CD8-positive, alpha-beta T cell (primary cell): ENCODE measurements at places on chromosomes 3 and 15.
A peak's percentile ranks its signal among the peaks of the same experiment; 100 is the strongest.

- DNase-seq, result no peak
These were observed 13.6 kb upstream of the CSK start for GRCh38 chr15:74768099-74768770.

- DNase-seq, result no peak
These were observed 220.2 kb upstream of the LRTM1 start for GRCh38 chr3:55147856-55148720.

DNA sequence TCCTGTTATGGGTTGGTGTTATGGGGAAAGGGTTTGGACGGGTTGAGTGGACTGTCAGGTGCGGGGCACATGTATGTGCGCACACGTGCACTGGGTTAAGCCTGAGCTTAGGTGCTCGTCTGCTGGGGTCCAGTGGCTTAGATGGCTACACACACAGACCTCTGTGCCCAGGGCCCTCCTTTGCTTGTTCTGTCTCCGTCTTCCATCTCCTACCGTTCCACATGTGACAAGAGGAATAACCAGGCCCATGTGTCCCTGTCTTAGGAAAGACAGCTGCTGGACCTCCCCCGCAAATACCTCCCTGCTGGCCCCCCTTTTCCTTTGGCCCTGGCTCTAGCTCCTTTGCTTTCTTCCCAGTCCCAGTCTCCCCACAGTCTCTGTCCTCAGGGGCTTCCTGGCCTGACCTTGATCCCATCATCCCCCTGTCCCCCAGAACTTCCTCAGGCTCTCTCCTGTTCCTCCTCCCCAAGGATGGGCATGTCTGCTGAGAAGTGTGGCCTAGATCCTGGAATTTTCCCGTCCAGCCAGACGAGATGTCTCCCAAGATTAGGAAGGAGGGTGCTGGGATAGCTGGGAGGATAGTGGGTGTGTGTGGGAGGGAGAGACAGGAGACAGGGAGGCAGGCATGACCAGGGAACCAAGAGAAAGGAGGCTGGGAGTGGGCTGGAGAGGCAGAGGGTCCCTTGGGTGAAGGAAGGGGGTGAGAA lies 797 bp upstream of the THPO start:
- no peak for DNase-seq

DNA sequence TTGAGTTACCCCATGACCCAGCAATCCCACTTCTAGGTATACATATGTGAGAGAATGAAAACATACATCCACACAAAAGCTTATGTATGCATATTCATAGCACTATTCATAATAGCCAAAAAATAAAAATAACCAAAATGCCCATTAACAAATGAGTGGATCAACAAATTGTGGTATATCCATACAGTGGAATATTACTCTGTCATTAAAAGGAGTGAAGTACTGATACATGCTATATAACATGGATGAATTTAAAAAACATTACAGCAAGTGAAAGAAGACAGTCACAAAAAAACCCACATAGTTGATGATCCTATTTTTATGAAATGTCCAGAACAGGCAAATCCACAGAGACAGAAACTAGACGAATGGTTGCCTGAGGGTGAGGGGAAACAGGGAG lies 5.2 kb downstream of the C3orf20 start:
- no peak for DNase-seq

GRCh38 chr15:31437686-31438085 lies 111.1 kb downstream of the KLF13 start:
- peak; percentile 45 for DNase-seq

DNA sequence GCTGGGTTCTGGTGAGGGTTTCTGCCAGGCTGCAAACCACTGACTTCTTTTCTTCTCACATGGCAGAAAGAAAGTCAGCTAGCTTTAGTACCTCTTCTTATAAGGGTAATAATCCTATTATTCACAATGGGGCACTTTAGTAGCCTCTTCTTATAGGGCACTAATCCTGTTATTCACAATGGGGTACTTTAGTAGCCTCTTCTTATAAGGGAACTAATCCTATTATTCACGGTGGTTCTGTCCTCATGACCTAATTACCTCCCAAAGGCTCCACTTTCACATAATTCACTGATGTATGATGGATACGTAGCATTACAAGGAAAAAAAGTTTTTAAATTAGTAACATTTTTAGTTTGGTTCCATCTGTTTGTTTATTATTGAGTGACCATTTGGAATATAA lies 671.3 kb downstream of the NSUN3 start:
- DNase-seq, result no peak
